ENCODE measurements at places on chromosomes 3 and 15. TPM values are rescaled to one million over a fixed set of nuclear protein-coding genes. Genes with fewer than 3 reads are reported as not detected.

WWTR1 gene
- polyA plus RNA-seq: 8.8 TPM

KCNAB1 gene
- 0.85 TPM for polyA plus RNA-seq

LDHAL6B gene
- 0.06 TPM for polyA plus RNA-seq

CCDC39 gene
- not detected for polyA plus RNA-seq

SHC4 gene
- polyA plus RNA-seq: 0.42 TPM

COL6A5 gene
- polyA plus RNA-seq: not detected

ACP3 gene
- 0.22 TPM for polyA plus RNA-seq

CLDN16 gene
- polyA plus RNA-seq: 0.06 TPM

PTH1R gene
- 67.1 TPM for polyA plus RNA-seq
